ENCODE measurements at places on chromosomes 1 and 21.

DNA sequence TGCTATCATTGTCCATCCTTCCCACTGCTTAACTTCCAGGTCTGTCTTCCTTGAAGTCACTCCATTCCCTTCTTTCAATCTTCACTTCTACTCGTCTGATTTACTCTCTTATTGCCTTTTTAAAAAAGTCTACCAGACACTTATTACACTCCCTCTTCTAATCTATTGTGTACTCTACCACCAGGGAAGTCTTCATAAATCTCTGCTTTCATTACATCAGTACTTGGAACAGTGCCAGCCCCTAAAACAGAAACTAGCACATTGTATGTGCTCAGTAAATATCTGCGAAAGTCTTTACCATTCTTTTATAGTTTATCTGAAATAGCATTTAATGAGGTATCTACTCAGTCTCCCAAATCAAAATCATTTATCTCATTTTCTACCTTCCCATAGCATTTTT lies 236.4 kb downstream of the USH2A start:
- no peak for DNase-seq

- DNase-seq = no peak
Observed at GRCh38 chr1:92043621-92044020, 13.8 kb downstream of the EPHX4 start.

GRCh38 chr1:91844862-91845528 lies 41.0 kb downstream of the TGFBR3 start:
- DNase-seq = no peak

GRCh38 chr1:38608202-38608864 lies 251.2 kb downstream of the RRAGC start:
- DNase-seq = peak; percentile 12

- DNase-seq = no peak
Observed at GRCh38 chr1:234535763-234536515, 57.0 kb upstream of the TARBP1 start.

DNA sequence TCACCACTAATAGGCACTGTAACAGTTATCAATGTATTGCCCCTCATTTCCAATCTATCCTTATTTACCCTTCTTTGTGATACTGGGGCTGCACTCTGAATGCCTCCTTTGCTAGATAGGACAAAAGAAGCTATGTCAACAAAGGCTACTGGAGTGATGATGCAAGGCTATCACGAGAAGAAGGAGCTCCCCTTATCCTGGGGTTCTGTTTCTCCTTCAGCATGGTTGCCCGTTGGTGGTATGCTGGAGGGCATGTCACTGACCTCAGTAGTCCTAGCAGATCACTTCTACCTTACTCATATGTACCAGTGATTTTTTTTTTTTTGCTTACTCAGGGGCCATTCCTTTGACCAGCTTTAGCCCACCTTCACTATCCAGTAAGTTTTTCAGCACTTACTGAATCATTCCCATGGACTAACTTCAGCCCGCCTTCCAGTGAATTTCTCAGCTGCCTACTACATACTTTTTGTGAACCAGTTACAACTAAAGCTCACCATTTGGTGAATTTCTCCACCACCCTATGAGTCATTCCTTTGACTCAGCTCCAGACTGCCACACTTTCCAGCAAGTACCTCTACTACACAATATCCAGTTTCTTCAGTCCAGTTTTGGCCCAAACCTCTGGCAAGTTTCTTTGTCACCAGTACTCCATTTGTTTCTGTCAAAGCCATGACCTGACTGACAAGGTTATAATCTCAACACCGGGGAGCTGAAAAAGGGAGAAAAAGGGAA lies 944.5 kb downstream of the KCNT2 start:
- DNase-seq = no peak

- DNase-seq = no peak
Observed at GRCh38 chr1:54323324-54323739, 82.9 kb downstream of the SSBP3 start.

DNA sequence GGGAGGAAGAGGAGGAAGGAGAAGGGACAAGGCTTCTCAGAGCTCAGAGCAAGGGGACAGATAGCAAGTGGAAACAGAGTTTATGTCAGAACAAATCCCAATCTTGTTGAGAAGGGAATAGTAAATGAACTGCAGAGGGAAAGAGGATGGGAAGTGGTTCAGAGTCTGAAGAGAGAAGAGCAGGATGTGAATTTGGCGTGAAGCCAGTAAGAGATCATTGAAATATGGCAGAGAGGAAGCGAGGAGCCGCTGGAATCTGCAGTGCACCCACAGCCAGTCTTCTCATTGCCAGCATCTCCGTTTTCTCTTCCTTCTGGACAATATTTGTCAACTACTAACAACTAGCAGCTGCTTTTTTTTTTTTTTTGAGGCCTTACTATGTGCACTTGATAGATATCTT lies 19.1 kb downstream of the OLFML3 start:
- no peak for DNase-seq

- no peak for DNase-seq
Observed at GRCh38 chr1:110243146-110243545, 33.0 kb downstream of the KCNC4 start.

GRCh38 chr1:16146279-16147155 lies 9.4 kb downstream of the EPHA2 start:
- no peak for DNase-seq

DNA sequence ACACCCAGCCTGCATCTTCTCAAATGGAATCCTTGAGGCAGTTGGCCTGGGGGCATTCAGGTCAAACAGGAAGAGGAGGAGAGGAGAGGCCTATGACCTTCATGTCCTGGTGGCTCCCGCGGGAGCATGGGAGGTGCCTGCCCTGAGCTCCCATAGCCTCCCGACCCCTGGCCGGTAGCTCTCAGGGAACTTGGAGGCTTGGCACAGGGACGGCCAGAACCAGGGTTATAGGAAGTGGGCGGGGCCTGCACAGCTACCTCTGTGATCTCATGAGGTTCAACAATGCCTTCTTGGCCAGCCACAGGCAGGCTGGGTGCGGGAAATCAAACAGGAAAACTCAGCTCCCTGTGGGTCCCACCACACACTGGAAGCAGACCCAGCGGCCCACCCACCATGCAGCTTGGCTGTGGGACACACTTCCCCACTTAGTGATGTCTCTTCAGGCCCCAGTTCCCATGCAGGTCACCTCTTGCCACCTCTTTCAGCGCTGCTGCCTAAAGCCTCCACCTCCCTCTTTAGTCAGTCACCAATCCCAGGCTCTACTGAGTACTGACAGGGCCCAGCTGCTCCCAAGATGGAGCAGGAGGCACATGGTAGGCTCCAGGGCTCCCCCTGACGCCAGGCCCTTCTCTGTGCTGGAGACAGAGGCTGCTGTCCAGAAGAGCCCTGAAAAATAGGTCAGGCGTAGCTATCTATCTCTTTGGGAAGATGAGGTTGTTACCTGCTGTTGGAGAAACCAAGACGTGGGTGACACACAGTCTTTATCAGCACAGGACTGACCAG lies at the start of gene SLFNL1:
Gene SLFNL1 (minus strand): TSS at position 200 of the 783 bp plus-strand sequence. CDS start 1,065 bp downstream, outside the sequence.
- DNase-seq = no peak

DNA sequence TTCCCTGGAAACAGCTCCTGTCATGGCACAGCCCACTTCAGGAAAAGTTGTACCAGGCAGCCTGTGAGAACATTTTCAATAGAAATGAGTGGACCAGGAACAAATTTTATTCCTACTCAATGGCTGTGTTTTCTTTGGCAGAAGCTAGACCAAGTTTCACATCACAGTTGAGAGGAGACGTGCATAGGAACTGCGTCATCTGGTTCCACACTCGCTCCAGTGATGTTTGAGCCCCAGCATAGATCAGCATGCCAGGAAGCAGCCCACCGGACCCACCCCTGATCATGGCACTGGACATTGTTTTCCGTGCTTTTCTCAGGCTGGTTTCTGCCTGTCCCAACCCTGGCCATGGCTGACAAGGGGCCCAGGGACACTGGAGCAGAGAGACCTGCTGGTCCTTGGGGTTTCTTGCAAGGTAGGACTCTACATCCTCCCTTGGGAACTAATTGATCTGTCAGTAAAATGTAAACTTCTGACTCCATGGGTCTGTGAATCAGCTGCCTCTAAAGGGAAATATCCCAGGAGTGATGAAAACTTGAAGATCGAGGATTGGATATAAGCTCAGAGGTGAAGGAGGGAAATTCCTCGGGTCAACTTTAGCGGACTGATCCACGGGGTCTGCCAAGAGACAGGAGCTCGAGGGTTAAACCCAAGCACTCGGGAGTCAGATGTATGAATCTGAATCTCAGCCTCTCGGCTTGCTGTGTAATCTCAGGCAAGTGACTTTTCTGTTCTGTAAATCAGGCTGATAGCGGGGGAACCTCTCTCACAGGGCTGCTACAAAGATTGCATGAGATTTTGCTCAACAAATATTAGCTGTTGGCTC lies 35.7 kb downstream of the NEK2 start:
- no peak for DNase-seq

DNA sequence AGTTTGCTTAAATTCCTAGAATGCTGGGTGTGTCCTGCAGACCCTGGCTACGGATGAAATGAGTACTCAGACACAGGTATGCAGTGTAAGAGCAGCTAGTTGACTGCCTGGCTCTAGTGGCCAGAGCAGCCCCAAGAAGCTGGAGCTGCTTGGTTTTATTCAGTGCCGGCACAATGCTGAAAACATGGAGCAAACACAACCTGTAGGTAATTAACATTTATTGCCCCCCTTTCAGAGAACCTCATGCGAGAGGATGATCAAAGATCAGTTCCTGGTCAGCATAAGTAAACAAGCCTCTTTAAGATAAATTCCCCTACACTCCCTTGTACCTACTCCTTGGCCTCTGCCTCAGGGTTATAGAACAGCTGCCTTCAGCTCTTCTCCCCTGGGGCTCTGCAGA lies 43.2 kb downstream of the MRPS6 start:
- no peak for DNase-seq

DNA sequence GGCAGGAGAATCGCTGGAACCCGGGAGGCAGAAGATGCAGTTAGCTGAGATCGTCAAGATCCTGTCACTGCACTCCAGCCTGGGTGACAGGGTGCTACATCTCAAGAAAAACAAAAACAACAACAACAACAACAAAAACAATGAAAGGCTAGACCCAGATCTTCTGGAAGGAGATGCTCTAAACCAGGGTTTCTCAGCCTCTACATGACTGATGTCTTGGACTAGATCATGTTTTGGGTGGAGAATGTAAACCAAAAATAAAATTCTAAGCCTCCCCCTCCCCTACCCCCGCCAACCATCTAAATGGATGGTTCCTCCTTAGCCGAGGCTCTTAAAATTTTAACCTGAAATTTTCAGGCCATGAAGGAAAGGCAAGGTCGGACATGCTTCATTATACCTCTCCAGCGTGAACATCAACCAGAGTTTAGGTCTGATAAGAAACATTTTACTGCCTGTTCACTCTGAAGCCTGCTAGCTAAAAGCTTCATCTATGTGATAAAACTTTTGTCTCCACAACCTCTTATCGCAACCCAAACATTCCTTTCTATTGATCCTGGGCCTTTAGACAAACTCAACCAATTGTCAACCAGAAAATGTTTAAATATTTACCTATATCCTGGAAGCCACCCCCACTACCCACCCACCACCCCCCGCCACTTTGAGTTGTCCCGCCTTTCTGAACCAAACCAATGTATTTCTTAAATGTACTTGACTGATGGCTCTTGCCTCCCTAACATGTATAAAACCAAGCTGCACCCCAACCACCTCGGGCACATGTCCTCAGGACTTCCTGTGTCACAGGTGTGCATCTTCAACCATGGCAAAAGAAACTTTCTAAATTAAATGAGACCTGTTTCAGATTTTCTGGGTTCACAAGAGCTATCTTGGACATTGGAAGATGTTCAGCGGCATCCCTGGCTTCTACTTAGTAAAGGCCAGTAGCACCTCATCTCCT lies 1.9 kb upstream of the CAPN2 start:
- no peak for DNase-seq

DNA sequence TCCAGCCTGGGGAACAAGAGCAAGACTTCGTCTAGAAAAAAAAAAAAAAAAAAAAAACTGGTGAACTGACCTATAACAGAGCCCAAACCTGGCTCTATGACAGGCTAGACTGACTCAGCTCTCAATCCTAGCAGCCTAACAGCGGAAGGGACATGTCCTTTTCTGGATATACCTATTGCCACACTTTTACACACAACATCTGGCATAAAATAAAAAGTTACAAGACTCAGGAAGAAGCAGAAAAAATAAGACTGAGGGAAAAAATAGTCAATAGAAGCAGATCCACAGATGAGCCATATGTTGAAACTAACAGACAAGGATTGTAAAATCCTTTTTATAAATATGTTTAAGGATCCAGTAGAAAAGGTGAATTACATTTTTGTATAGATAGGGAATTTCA lies 57.5 kb upstream of the IPO9 start:
- DNase-seq = no peak

GRCh38 chr1:237528545-237528944 lies 362.2 kb downstream of the ZP4 start:
- DNase-seq = no peak

- no peak for DNase-seq
Observed at GRCh38 chr21:36208326-36209013, 51.8 kb downstream of the DOP1B start.

- no peak for DNase-seq
Observed at GRCh38 chr1:22500471-22500870, 48.8 kb downstream of the ZBTB40 start.

- DNase-seq = no peak
Observed at GRCh38 chr1:169624122-169624521, 5.8 kb downstream of the SELP start.

DNA sequence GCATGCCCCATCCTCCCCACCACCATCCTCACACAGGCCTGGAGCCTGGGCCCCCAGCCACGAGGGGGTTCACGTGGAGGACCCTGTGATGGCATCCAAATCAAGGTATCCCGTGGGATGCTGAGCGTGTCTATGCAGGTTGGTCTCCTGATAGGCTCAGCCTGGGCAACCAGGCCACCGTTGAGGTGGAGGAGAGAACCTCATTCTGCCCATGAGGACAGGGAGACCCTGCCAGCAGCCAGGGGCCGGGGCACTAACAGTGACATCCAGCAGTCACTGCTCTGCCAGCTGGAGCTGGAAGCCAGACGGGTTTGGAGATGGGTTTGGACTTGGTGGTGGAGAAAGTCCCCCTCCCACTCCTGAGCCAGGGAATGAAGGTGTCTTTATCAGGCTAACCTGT lies 582.8 kb downstream of the MATN1 start:
- DNase-seq = no peak

DNA sequence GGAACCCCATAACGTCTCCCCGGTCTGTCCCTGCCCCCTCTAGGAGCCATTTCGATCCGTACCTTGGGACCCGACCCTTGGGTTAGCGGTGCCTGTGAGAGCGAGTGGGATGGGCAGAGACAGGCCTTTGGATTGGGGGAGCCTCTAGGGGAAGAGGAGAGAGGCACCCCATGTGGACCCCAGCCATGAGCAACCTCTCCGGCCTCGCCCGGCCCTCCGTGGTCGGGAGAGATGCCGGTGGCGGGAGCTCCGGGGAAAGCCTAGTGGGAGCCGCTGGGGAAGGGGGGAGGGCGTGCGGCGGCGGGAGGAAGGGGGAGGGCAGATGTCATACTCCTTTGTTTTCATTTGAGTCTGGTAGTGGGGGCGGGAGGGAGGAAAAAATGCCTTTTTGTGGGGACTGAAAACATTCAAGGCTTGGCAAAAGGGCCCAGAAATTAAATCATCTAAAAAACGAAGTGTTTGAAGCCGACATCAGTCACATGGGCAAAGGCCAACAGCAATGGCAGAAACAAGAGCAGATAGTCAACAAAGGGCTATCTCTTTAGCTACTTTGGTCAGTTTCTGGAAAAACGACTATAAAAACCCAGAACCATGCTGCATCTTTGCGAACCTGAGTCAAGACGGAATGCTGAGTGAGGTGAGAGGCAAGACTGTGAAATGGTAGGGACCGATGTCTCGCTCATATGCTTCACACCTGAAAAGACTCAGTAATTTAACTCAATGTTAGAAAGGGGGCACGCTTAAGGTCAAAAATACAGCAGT lies 758 bp downstream of the PTBP2 start:
- peak; percentile 39 for DNase-seq

Data from activated CD4-positive, alpha-beta T cell treated with anti-CD3 and anti-CD28 coated beads, Interleukin-2, Interleukin-4, amounts not matched to agents 100 ng/mL and 50 ng/mL, durations not matched to agents 16 hours and 8 hours (primary cell).